ENCODE measurements at places on chromosomes 3 and 15.

- DNase-seq, result no peak
Measured at GRCh38 chr3:54641226-54642014, 286.4 kb downstream of the LRTM1 start.

GRCh38 chr3:71680603-71681002, 44.6 kb downstream of the EIF4E3 start:
- DNase-seq, result no peak

DNA sequence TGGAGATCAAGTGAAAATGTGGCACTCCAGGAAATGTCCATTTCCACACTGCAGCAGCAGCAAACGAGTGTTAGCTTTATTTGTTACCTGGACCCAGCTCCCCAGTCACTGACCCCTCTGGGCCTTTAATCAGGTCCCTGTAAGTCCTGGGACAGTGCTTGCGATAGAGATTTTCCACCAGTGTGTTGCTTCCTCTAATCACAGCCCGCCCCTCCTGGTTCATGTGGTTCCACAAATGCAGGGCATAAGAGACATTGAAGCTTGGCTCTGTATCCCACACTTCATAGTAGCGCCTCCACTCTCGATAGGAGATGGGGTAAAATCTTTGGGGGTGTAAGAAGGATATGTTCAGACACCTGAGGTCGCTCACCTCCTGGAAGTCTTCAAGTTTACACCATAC, 8.0 kb downstream of the A4GNT start:
- no peak for DNase-seq

DNA sequence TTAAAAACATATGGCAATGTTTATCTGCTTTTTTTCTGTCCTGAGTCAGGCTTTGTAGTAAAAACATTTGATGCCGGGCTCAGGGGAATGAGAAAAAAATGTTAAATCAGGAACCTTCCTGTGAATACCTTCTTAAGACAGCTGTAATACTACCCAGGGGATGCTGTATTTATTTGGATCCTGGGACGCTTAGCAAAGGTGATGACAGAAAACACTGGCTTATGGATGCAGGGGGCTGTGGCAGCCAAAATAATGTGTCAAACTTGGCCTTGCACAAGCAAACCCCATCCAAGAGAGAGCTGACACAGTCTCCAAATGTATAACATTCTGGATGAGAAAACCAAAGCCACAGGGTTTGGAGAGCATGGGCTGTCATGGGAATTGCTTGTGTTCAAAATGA, 438.2 kb upstream of the PROK2 start:
- peak; percentile 80 for DNase-seq

DNA sequence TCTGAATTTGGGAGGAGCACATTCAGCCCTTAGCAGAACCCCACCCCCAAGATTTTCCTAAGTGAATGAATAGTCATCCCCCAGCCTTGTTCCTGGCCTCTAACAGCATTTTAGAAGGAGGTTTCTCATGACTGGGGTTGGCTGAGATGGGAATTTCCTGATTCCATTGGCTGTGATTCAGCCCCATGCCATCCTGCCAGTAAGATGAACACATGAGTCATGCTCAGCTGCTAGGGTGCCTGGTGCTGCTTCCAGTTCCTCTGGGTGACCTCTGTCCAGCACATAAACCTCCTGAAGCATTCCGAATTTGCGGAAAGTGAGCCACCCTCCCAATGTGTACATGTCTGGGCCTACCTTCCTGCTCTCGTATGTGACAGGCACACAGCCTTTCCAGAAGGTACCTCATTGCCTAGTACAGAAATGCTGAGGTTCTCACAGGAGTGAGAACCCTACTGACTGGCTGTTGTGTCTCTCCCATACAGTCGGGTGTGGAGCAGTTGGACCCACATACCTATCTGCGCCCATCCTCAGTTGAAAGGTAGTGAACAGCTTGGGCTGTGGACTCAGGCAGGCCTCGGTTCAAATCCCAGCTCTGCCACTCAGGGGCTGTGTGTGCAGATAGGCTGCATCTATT, 91.7 kb downstream of the APBA2 start:
- peak; percentile 67 for DNase-seq

DNA sequence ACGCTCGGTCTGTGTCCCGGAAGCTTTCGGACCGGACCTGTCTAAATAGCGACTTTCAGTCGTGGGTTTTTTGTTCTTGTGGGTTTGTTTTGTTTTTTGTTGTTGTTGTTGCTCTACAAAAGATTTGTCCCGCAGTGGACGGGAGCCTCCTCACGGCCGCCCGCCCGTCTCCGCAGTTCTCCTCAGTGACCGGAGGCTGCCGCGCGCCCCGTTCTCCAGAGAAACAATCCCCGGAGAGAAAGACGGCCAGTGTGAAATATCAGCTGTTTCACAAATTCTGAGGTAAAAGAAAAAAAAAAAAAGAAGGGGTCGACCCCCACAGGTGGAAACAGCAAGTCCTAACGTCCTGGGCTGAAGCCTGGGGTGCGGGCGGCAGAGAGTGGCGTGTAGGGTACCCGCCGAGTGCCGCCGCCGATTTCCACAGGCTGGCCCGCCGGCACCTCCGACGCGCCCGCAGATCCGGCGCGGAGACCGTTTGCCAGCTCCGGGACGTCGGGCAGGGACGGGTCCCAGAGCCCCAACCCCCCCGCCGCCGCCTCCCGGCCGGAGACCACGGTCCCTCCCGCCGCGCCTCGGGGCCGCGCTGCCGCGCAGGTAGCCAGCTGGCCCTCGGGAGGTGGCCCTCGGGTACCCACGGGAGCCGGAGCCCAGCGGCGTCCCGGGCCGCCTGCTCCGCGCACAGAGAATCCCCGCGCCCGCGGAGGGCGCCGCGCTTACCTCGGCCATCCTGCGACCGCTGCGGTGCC, 478 bp downstream of the BNC1 start:
- peak; percentile 23 for DNase-seq

DNA sequence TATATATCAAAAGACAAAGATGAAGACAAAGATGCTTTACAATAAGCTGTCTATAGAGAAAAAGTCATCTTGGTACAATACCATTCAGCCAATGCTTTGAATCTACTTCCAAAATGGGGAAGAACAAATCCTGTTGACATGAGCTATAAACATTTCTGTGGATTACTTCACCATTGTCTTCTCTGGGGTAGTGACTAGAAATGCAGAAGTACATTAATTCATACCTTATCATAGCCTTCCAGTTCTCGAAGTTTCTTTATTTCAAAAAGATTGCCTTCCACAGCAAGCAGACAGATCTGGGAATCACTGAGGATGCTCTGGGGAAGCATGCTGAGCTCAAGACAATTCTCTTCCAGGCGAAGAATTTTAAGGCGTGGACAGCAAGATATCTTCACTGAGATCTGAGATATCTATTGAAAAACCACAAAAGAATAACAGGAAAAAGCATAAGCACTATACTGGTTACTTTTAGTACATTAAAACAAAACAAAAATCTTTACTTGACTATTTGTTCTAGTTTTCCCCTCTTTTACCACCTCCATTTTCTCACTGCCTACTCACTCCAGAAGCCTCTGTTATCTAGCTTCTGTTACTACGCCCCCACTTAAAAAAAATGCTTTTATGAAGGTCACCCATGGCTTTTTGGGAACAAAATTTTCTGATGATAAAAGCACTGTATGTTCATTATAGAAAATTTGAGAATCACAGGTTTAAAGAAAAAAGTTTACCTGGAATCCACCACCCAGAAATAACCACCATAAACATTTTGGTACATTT, 3.6 kb downstream of the LRRC57 start:
- DNase-seq, result no peak

DNA sequence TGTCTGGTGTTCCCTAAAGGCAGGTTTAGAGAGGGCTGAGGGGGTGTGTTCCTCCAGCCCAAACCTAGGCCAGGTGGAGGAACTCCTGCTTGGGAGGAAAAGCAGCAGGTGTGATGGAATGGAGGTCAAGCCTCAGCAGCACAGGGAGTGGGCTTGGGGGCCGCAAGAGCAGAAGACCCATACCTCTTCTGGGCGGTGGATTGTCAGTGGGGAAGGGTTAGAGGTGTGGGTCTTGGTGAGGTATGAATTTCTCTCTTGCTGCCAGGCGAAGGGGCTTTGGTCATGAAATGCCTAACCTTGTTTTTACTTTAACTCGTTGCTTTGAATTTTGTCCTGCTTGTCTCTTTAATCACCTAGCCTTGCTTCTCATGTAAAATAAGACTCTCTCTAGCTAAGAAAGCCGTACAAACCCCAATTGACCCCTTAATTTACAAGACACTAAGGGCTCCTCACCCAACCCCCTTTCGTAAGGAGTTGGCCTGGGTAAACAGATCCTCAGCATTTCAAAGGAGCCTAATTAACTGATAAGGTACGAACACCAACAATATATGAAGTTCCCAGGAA, 38.9 kb downstream of the DHX30 start:
- DNase-seq, result no peak

DNA sequence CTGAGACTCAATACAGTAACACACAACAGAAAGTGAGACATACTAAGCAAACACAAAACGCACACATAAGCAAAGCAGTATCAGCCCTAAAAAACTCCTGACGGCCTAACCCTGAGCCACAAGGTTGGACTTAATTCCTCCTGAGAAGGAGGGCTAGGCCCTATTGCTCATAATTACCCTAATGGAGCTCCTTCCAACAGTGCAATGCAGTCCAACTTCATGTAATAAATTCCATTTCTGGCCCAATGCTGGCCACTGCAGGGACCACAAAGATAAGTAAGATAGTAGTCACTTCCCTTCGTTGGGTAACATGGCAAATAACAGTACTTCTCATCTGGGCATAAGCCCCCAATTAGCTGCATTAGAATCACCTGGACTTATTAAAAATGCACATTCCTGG, 4.2 kb downstream of the VPS39 start:
- DNase-seq, result no peak

GRCh38 chr3:142433110-142433509, 14.7 kb downstream of the XRN1 start:
- no peak for DNase-seq

GRCh38 chr3:45253316-45253715, 27.2 kb upstream of the TMEM158 start:
- DNase-seq, result no peak

- no peak for DNase-seq
Measured at GRCh38 chr3:184800349-184800930, 11.5 kb upstream of the VPS8 start.

- peak; percentile 35 for DNase-seq
Measured at GRCh38 chr15:74873756-74874424, 725 bp upstream of the SCAMP2 start.

DNA sequence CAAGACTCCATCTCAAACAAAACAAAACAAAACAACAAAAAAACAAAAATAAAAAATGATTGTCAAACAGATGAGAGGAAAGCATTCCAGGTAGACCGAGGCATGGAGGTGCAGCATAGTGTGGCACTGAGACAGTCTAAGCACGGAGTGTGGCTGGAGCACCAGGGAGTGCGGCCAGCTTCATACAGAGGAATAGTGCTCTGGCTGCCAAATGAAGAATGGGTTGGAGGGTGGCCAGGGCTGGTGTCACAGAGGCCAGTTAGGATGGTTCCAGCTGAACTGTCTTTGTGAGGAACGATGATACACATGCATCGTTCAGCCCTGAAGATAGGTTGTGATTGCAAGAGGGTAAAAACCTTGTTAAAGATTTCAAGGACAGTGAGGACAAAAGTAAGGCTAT, 28.3 kb downstream of the MITF start:
- DNase-seq, result peak; percentile 49

GRCh38 chr3:182000447-182000846, 288.7 kb downstream of the SOX2 start:
- no peak for DNase-seq

GRCh38 chr15:83372434-83372891, 74.7 kb upstream of the SH3GL3 start:
- DNase-seq, result peak; percentile 36

- no peak for DNase-seq
Measured at GRCh38 chr3:36166477-36166876, 213.8 kb upstream of the STAC start.

DNA sequence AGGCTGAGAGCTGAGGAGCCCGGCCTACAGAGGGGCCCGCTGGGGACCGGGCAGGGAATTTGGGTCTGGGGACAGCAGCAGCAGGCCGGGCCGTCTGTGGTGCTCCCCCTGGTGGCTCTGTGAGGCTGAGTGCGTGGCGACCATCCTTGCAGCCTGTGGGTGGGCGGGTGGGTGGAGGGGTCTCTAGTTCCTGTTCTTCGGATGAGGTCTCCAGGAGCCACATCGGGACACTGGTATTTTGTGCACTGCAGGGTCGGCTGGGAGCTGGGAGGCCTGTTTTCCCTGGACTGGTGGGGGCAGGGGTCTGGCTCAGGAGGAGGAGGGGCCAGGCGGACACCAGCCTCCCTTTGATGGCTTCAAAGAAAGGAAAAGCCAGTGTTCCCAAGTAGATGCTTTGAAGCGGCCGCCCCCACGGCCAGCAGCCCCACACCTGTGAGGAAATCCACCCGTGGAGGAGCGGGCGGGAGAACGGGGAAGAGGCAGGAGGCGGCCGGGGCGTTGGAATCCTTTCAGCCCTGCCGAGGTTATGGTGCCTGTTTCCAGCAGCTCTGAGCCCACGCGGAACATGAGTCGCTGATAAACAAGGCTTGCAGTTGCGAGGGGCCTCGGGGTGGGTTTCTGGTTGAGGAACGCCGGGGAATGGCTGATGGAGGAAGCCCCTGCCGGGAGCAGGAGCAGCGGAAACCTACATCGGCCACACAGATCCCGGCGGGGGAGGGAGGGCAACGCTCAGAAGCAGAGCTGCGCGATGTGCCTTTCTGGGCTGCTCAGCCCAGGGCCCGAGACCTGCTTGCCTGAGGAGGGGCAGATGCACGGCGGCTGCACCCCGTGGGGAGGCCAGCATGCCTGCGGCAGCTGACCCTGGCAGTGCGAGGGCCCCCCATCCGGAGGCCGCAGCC, 154.3 kb downstream of the NSMCE3 start:
- DNase-seq, result peak; percentile 61

- no peak for DNase-seq
Measured at GRCh38 chr3:55692957-55693558, 206.0 kb upstream of the WNT5A start.

- DNase-seq, result no peak
Measured at GRCh38 chr3:51997172-51997571, 1.5 kb upstream of the RPL29 start.

DNA sequence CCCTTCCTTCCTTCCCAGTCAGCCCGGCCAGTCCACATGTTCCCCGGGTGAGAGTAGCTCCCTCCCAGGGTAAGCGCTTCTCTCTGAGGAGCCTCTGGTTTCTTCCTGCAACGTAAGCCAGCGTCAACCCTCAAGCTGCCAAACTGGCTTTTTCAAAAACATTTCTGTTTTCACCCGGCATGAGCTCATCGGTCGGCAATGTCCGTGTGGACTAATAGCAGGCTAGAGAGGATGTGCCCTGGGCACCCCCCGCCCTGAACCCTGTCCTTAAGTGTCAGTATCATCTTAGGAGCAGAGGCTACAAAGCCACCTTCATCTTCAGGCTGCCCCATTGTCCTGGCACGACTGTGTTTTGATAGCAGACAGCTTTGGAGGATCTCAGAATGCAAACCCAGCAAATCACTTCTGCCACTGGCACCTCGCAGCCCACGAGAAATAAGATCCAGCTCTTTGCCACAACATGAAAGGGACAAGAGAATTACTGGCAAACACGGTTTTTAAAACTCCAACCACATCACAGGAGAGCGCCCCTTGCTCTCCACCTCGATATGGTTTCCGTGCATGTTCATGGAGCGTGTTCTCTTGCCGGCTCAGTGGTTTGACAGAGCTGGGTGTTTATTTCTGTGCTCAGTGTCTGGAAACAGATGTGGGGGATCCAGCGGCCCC, 9.9 kb downstream of the ALDH1A3 start:
- peak; percentile 59 for DNase-seq

Data from right hindlimb (tissue), 1 donor.